ENCODE measurements at places on chromosomes 7 and 10. TPM values are rescaled to one million over a fixed set of nuclear protein-coding genes. Genes with fewer than 3 reads are reported as not detected.

GRCh38 chr10:110746254-110746826 lies 102.2 kb downstream of the RBM20 start:
- DNase-seq: no peak

GRCh38 chr7:69633122-69633831 lies 35.0 kb downstream of the AUTS2 start:
- no peak for DNase-seq

DNA sequence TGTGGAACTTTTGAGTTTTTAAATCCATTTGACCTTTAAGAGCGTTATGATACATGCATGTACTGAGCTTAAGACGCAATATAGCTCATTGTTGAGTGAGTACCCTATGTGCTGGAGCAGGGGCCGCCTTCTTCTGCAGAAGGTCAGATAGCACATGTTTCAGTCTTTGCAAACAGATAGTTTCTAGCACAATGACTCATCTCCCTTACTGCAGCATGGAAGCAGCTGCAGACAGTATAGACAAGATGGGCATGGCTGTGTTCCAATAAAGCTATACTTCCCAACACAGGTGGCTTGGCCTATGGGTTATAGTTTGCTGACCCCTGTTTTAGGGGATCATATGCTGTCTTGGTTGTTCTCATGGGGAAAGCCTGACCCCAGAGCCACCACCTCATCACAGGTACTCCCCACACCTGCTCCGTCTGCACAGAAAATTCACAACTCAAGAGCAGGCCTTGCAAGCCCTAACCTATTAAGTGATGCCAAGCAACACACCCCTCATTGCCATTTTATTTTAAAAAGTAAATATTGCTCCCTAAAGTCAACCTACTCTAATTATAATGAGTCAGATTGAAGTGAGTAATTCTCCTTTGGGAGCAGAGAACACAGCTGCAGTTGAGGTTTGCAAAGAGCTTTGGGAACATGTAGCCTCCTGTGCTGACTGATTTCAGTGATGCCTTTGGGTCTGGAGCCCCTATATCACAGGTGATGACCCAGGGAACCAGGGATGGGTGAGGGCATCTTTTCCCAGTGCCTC lies 330.1 kb downstream of the PAXIP1 start:
- no peak for DNase-seq

Gene FKBP6
- not detected for total RNA-seq

Gene STRIP2
- total RNA-seq: 19.7 TPM

GRCh38 chr7:105618016-105618296 lies 36.7 kb upstream of the EFCAB10 start:
- no peak for DNase-seq

Gene MAT1A
- not detected for total RNA-seq

DNA sequence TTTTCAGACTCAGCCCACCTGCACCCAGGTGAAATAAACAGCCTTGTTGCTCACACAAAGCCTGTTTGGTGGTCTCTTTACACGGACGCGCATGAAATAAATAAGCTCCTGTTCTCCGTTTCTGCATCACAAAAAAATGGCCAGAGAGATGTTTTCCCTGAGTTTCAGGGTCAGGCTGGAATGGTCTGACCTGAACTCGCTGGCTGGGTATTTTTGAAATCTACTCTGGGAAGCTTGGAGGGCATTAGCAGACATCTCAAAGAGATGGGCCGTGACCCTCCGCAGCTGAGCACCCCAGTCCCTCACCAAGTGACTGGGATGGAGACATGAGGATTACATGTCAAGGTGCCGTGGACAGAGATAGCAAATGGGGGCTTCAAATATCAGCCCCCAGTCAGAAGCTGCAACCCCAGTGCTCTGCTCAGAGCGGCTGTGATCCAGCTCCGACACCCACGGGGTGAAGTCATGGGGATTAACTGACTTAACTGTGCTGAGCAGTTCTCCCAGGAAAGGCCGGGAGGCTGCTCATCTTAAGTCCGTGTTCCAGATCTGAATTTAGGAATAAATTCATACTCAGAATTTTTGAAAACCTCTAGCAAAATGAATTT lies 22.3 kb downstream of the CALML5 start:
- peak; percentile 51 for DNase-seq

- no peak for DNase-seq
Measured at GRCh38 chr10:126465771-126466170, 77.5 kb upstream of the ADAM12 start.

GRCh38 chr10:4515721-4516120 lies 310.3 kb upstream of the AKR1E2 start:
- DNase-seq: no peak

GRCh38 chr10:71059054-71059818 lies 153.1 kb upstream of the UNC5B start:
- peak; percentile 74 for DNase-seq

DNA sequence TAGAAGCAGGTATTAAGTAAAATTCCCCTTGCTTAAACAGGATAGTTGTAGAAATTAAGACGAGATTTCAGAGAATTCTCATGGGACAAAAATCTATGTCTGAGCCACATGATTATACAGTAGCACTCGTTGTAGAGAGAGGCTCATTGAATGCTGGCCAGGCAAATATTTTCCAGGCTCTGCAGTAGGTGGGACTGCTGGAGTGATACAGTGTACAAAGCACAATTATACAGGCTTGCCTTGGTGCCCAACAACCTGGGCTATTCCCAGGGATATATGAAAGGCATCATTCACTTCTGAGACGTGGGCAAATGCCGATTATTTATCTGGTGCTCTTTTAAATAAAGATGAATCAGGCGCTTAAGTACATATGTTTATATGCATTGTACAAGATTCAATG lies 380.6 kb downstream of the PHTF2 start:
- no peak for DNase-seq

Gene GHRHR
- not detected for total RNA-seq

Gene FAM171A1
- 28.9 TPM for total RNA-seq

Gene ITPRIP
- 14.8 TPM for total RNA-seq

Gene NXPH1
- total RNA-seq: not detected

DNA sequence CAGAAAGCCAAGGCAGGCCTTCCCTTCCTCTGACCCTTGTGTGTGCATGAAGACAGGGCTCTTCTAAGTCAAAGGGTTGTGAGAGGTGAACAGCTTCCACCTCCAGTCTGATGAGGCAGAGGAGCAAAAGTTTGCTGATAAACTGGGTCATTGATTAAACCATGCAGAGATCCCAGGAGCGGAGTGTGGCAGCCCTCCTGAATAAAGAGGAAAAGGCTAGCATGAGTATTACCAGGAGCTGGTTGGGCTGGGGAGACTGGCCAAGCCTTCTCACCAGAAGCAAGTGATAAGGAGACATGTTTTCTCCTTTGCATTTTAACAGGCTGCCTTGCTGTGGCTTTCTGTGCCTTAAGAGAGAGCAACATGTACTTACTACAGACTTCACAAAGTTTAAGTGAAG lies 10.2 kb downstream of the LMOD2 start:
- DNase-seq: no peak

Gene ZNF518A
- 15.6 TPM for total RNA-seq

- DNase-seq: no peak
Measured at GRCh38 chr7:140689199-140690152, 7.0 kb upstream of the NDUFB2 start.

DNA sequence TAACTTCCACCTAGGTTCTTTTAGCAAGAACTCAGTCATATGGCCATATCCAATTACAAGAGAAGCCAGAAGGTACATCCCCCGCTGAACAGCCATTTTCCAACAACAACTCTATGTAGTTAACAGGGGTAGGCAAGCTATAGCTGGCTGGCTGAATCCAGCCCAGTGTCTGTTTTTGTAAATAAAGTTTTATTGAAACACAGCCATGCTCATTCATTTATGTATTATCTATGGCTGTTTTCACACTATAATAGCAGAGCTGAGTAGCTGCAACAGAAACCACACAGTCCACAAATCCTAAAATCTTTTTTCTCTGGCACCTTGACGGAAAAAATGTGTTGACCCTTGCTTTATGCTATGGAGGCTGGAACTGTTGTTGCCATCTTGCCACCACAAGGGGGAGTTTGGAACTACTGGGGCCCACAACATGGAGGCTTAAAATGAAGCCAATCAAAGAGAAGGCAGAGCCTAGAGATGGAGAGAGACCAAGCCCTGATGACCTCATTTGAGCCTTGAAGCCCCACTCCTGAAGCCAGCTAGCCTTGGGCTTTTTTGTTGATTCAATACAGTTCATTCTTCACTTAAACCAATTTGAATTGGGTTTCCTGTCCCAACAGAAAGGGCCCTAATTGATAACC lies 33.3 kb upstream of the XPNPEP1 start:
- peak; percentile 80 for DNase-seq

DNA sequence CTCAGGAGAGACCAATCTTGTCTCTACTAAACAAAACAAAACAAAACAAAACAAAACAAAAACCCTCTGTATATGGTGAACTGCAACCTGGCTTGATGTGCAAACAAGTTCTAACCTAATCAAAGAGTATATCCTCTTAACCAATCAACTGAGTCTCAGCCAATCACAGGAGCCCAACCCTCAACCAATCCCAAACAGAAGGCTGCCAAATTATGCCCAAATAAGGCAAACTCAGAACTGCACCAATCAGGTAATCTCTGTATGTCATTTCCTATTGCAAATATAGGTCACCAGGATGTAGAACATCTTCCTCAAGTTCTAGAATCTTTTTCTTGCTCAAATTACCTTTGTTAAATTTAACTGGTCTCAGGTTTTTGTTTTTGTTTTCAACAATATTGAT lies 5.2 kb downstream of the FAM133B start:
- no peak for DNase-seq

- peak; percentile 81 for DNase-seq
Measured at GRCh38 chr7:47635091-47636080, 53.5 kb upstream of the TNS3 start.

DNA sequence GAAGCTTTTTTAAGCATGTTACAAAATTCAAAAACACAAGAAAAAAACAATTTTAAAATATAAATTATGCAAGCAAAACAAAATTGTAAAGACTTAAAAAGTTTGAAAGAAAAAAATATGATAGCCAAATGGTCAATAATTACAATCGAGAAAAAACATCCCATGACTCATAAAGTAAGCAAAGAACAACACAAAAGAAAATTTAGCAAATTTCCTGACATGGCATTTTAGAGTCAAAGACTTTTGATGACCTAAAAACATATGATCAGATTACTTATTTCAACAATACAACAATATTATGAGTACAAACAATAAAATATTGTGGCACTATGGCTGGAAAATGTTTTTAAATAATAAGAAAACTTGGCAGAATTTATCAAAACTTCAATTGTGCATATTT lies 312.1 kb upstream of the MEOX2 start:
- DNase-seq: no peak

GRCh38 chr7:131839967-131840690 lies 283.7 kb upstream of the PODXL start:
- DNase-seq: no peak

DNA sequence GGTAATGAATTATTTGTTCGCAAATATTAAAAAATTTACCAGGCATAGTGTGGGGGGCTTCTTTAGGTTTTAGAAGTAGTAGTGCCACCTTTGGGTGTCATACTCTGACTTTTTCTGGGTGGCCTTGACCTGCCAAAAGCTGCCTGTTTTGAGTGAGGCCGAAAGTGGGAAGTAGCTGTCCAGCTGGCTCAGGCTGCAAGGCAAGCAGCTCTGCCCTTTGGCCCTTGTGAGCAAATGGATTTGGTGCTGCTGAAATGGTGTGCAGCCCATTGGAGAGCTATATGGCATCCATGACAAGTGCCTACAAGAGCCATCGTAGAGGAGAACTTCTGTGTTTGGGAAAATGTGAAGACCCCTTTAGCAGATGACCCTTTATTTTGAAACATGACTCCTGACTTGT lies 20.2 kb upstream of the ICA1 start:
- DNase-seq: no peak

Gene RNF148
- 1.2 TPM for total RNA-seq

- no peak for DNase-seq
Measured at GRCh38 chr7:114857605-114858004, 64.3 kb upstream of the MDFIC start.

GRCh38 chr7:2779051-2779450 lies 65.1 kb downstream of the GNA12 start:
- no peak for DNase-seq

Gene PSD
- 0.72 TPM for total RNA-seq

Gene PKD2L1
- not detected for total RNA-seq

GRCh38 chr7:44616545-44616944 lies 10.1 kb downstream of the OGDH start:
- no peak for DNase-seq

GRCh38 chr7:73504920-73505319 lies 17.2 kb downstream of the BAZ1B start:
- DNase-seq: no peak

Gene MOSPD3
- total RNA-seq: 5.1 TPM

DNA sequence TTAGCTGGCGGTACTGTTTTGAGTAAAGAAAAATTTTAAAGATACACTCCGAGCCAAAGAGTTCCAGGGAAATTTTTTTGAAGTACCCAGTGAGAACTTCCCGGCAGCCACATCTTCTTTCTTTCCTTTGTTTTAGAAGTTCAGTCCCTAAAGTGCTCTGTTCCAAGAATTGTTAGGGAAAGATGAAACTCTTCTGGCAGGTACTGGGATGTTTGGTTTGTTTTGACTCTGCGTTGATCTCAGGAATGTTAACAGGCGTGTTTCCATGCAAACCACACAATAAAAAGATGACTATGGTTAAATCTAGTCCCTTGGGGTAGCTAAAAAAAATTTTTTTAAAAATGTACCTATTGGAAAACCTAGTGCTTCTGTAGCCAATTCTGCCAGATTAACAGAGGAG lies 224.7 kb upstream of the PHYHIPL start:
- no peak for DNase-seq

Gene ABCB8
- 35.1 TPM for total RNA-seq

DNA sequence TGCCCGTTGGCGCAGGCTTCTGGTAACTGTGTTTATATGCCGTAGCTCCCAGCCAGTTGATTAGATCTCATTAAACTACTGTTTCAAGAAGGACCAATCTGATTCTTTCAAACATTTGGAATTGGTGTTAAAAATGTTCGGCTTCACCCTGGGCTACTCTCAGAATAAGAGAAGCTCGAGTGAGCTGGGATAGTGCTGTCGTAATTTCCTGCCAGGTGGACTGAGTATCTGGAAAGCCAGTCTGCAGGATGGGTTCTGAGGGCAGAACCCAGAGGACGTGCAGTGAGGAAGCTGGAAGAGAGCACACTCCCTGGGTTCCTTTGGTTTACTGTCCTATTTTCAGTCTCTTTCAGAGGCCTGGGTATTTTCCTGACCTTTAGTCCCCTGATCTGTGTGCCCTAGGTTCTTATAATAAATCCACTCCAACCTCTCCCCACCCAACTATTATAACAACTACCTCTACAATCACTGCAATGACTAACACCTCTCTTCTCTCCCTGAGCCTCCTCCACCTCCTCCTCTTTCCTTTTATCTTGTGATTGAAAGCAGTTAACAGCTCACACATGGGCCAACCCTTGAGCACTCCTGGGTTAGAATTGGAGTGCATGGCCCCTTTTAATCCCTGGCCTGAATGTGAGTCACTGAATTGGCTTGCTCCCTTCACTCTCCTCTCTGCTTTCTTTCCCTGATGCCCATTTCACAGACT lies 63.0 kb downstream of the AOAH start:
- DNase-seq: no peak

DNA sequence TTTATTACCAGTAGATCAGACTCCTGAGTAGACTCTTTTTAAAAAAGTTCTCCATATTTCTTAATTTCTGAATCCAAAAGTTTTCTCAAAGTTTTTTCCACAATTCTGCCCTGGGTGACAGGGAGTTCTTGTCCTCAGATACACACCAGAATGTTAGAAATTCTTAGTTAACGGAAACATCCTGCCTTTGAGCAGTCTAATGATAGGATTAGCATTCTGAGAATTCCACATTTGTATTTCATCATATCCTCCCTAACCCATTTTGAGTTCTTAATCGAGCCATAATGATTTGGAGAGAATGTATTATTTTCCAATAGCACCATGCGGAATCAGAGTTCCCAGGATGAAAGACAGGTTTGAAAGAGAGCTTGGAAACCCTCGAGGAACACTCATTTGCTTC lies 28.9 kb upstream of the MRPS33 start:
- no peak for DNase-seq

Gene SLC13A4
- 0.36 TPM for total RNA-seq

Gene LIPM
- total RNA-seq: not detected

Measured in osteoblast (primary cell).